Hippocampal formation (tissue), 2 donors: ENCODE measurements at places on chromosomes 2 and 18.

GRCh38 chr2:26246818-26247217 is 2.1 kb downstream of the HADHB start:
- DNase-seq = no peak

- DNase-seq = no peak
These were observed 206.5 kb downstream of the SETBP1 start for GRCh38 chr18:44887227-44887631.

GRCh38 chr2:128622371-128622770 is 303.7 kb upstream of the HS6ST1 start:
- DNase-seq = no peak

GRCh38 chr18:9714266-9715087 is 6.4 kb downstream of the RAB31 start:
- DNase-seq = no peak

DNA sequence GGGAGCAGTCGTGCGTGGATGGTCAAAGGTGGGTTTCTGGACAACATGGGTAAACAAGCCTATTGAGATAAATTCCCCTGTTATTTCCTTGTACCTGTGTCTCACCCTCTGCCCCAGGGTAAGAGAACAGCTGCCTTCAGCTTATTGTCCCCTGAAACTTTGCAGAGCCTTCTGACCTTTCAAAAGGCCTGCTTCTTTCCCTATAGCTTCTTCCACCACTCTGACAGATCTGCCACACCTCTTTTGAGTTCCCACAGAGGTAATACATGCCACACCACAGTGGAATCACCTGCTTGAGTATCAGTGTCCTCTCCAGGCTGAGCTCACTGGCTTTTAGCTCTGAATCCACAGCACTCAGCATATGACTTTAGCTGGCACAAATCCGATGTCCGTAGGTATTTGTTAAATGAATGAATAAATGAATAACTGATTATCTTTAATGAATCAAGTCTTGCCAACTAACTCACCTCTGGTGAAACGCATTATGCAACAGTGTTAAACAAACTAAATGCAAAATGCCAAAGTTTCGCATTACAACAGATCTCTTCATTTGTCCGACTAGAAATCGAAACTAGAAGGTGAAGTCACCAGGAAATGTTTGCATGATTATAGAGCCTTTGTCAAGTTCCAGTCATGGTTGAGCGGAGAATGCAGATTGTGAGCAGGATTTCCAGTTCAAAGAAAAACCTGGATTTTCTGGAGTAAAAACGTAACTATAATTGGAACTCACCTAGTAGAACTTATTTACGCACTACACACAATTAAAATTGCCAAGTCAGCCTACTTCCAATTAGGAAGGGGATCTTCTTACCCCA is 16.4 kb downstream of the DYNAP start:
- no peak for DNase-seq

DNA sequence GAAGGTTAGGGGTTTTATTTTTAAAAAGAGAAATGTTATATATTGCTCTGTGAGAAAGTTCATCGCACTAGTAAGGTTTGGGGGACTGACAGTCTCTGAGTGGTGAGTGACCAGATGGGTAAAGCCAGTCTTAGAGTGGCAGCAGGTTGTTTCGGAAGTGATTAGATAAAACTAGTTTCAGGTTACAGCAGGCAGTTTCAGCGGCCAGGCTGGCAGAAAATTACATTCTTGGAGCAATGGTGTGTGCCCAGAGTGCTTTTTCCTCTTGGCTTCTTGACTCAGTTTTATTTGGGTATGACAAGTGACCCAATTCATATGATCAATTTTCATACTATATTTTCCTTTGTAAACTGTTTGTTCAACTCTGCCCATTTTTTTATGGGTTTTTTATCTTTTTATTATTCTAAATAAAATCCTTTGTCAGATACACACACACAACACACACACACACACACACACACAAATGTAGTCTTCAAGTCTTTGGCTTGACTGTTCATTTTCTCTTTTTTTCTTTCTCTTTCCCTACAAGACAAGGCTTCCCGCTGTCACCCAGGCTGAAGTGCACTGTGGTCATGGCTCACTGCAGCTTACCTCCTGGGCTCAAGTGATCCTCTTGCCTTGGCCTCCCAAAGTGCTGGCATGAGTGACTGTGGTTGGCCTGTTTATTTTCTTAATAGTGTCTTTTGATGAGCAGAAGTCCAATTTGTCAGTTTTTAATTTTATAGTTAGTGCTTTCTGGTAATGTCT is 30.9 kb downstream of the RALBP1 start:
- no peak for DNase-seq

- DNase-seq = no peak
These were observed 132.1 kb downstream of the MAIP1 start for GRCh38 chr2:200087451-200087850.

DNA sequence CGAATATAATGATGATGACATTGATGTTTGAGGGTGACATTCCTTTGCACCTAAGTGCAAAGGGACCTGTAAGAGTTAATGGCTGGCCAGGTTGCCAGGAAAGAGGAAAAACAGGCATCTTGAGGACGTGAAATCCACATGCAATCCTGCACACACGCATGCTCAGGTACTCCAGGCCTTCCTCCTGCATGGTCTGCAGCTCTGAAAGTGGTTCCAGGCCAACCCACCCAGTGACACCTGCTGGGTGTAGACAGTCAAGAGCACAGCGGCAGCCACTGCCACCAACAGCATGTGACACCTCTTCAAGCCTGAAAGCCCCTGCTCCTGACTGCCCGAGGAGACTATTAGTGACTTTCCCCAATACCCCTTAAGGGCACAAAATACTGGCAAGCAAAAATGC is 101.6 kb downstream of the PIEZO2 start:
- no peak for DNase-seq

DNA sequence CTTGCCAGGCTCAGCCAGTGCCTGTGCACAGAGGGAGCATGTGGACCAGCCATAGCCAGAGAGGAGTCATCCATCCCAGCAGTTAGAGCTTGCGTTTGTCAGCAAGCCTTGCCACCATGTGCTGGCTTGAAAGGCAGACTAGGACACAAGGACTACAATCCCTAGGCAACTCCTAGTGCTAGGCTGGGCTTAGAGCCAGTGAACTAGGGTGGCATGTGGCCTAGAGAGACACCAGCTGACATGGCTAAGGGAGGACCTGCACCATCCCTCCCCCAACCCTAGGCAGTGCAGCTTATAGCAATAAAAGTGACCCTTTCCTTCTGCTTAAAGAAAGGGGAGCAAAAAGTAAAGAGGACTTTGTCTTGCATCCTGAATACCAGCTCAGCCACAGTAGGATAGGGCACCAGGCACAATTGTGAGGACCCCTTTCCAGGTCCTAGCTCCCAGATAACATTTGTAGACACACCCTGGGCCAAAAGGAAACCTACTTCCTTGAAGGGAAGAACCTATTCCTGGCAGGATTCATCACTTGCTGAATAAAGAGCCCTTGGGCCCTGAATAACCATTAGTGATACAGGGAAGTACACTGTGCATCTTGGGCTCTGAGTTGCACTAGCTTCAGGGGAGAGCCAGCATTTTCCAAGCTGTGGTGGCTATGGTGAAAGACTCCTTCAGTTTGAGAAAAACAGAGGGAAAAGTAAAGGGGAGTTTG is 38.7 kb upstream of the UXS1 start:
- peak; percentile 5 for DNase-seq
